ENCODE measurements at places on chromosomes 3 and 15.

- no peak for DNase-seq
These were observed 44.1 kb upstream of the ARL6 start for GRCh38 chr3:97720417-97720816.

DNA sequence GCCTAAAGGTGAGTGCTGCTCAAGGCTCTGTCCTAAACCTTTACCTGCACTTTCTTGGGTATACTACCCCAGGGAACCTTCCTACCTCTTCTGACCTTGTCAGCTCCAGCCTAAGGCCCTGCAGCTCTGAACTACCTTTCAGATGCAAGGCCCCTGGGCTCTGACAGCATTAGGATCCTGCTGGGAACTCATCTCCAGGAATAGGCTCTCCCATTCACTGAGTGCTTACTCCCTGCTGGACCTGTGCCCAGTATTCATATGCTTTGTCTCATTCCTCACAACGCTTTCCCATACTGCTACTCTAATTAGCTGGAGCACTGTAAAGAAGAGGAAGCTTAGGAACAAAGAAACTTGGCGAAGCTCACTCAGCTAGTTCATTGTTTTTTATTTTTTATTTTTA is 53.8 kb upstream of the RAB6B start:
- DNase-seq = peak; percentile 63

DNA sequence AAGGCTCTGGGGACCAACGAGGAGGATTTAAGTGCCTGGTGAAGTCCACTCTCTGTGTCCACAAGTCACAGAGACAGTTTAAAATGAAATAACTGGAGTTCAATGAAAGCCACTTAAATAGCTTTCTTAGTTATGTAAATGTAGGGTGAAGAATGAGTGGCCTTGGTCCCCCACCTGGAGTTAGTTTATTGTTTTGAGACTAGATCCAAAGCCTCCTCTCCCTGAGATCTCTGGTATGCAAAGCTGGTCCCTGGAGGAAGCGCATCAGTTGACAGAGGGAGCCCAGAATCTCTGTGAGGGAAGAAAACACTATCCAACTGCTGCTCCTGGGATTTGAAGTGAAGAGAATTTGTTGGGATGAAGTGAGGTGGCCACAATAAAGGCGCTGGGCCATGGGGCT is 40.5 kb downstream of the EXOG start:
- no peak for DNase-seq

DNA sequence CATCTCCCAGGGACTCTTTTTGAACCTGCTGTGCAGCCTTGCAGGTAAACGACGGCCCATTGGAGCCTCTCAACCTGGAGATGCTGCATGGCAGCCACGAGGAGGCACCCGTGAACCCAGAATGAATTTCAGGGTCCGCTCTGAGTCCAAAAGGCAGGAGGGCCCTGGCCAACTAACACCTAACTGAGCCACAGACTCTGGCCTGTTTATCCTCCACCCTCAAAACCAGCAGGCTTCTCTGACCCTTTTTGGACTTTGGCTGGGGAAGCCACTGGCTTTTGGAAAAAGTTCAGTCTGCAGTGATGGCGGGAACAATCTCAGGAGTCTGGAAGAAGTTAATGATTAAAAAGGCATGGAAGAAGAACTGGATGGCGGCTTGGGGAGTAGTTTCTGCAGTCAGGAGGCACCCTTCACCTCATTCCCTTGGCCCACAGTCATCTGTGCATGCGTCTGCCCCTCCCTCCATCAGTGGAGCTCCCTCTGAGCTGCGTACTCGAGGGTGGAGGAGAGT is 4.1 kb downstream of the PXYLP1 start:
- DNase-seq = no peak

DNA sequence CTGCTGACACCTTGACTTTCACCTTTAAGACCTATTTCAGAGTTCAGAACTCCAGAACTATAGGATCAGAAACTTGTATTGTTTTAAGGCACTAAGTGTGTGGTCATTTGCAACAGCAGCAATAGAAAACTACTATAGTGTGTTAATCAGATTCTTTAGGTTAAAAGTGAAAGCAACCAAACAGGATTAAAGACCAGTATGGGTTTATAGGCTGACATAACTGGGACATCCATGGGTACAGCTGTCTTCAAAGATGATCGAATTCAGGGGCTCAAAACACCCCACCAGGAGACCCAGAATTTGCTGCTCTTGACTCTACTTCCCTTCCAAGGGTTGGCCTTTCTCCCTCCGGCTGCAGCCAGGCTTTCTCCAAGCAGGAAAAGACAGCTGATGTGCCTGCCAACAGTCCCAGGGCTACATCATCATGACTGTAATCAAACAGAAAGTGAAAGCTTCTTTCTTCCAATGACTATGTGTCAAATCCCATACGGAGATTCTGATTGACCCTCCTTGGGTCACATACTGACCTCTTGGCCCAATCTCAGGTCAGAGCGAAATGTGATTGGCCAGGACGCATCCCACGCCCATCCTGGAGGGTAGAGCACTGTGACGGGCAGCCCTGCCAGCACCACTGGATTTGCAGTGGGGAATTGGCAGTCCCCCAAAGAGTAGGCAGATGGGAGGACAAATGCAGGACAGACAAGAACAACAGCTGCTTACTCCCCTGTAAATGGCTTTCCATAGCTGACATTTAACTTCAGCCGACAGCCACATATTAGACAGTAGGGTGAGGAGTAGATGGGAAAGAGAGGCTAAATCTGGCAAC is 51.4 kb upstream of the RNF7 start:
- peak; percentile 75 for DNase-seq

- no peak for DNase-seq
These were observed 63.7 kb downstream of the CHD2 start for GRCh38 chr15:92963794-92964193.

DNA sequence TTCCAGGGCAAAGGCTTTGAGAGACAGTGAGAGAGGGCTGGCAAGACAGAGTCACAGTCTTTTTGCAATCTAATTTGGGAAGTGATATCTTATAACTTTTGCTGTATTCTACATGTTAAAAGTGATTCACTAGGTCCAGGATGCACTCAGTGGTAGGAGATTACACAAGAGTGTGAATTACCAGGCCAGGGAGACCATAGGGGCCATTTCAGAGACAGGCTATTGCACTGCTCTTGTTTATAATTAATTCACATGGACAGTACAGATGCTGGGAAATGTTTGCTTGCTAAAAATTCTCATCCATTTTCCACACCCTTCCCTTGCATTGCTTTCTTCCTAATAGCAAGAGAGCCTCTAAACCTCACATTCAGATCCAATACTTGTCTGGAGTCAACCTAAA is 22.6 kb upstream of the POMGNT2 start:
- DNase-seq = no peak

GRCh38 chr3:132262305-132262704 is 54.9 kb upstream of the ACP3 start:
- DNase-seq = no peak

GRCh38 chr3:115169808-115170207 is 22.7 kb upstream of the ZBTB20 start:
- no peak for DNase-seq

- DNase-seq = no peak
These were observed 2.3 kb downstream of the SQOR start for GRCh38 chr15:45637141-45637540.

DNA sequence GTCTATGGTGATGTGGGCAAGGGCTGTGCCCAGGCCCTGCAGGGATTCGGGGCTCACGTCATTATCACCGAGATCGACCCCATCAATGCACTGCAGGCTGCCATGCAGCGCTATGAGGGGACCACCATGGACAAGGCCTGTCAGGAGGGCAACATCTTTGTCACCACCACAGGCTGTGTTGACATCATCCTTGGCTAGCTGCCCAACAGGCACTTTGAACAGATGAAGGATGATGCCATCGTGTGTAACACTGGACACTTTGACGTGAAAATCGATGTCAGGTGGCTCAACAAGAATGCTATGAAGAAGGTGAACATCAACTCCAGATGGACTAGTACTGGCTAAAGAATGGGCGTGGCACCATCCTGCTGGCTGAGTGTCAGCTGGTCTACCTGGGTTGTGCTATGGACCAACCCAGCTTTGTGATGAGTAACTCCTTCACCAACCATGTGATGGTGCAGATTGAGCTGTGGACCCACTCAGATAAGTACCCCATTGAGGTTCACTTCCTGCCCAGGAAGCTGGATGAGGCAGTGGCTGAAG is 6.1 kb upstream of the USP8 start:
- DNase-seq = no peak

DNA sequence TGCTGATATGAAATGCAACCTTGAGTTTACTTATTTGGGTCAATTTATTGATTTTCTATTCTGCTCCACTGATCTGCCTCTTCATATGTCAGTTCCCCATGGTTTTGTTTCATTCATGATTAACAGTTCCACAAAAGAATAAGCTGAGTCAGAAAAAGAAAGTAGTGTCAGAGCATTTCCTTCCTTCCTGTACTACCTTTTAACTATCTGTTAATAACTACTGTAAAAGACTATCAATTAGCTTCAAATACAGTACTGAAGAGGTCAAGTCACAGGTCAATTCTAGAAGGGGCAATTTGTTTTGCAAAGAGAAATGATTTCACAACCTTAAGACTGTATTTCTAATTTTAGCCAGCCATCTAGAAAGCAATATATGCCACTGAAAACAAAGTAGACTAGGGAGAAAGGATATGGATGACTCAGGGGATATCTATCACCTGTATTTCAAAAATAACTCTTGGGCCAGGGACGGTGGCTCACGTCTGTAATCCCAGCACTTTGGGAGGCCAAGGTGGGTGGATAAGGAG is 129.5 kb downstream of the TFDP2 start:
- DNase-seq = peak; percentile 20

DNA sequence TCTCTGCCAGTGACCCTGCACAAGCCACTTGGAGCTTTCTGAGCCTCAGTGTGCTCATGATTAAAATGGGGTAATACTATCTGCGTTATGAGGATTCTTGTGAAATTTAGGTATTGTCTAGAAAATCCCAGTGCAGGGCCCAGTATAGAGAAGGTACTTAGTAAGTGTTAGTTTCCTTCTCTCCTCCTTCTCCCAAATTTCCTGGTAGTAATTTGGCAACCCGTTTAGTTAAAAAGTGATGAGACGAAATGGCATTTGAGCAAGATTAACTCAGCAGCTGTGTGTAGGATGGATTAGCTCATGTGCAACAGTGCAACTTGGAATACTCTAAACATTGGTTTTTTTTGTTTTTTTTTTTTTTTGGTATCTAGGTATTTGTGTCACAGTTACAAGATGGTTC is 84.6 kb downstream of the SLCO3A1 start:
- no peak for DNase-seq

- DNase-seq = peak; percentile 32
These were observed 306.5 kb downstream of the RPLP1 start for GRCh38 chr15:69758810-69759790.

DNA sequence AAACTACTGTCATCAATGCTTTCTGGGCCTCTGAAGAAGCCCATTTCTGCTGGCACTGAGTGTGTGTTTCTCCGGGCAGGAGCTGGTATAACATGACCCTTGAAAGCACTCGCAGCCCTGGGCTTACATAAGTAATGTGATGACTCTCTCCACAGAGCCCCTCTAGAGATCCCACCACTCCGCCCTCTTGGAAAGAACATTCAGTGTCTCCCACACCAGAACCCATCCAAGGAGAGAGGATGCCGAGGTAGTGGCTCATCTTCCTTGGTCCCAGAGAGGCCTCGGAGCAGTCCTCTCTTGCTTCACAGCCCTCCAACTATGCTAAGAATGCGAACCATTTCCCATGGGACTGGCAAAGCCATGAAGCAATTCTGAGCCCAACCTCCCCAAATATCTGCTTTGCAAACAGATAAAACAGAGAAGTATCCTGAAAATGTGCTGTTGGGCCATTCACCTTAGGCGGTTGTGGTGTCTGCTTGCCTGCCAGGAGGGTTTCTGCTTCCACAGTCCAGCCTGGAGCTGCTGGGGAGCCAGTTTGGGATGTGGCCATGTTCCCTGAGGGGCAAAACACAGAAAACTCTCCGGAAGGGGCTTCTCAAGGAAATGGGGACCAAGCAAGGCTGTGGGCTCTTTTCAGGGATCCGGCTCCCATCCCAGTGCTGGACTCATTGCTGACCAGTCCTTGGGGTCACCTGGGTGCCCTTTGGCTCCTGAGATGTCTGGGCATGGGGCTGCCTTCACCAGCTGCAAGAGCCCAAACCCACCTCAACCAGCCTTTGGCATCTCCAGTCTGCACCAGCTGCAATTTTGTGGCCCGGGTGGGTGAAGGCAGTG is 47.3 kb downstream of the AMOTL2 start:
- peak; percentile 80 for DNase-seq

GRCh38 chr15:57596978-57597377 is 5.3 kb downstream of the MYZAP start:
- DNase-seq = no peak

GRCh38 chr15:78800189-78800588 is 11.1 kb downstream of the ADAMTS7 start:
- no peak for DNase-seq

GRCh38 chr3:193872265-193872753 is 263.6 kb upstream of the HES1 start:
- DNase-seq = peak; percentile 25

- no peak for DNase-seq
These were observed 13.8 kb downstream of the THBS1 start for GRCh38 chr15:39594446-39595337.

- no peak for DNase-seq
These were observed 26.2 kb downstream of the RTP3 start for GRCh38 chr3:46524008-46524407.

- DNase-seq = no peak
These were observed 4.9 kb downstream of the TMED3 start for GRCh38 chr15:79315623-79316328.

- DNase-seq = no peak
These were observed 67.7 kb downstream of the KLHL25 start for GRCh38 chr15:85727068-85727467.

GRCh38 chr3:64247991-64248646 is 22.9 kb upstream of the PRICKLE2 start:
- no peak for DNase-seq

- no peak for DNase-seq
These were observed 6.3 kb downstream of the ZNF774 start for GRCh38 chr15:90358124-90359033.

- DNase-seq = no peak
These were observed 71.0 kb downstream of the OXNAD1 start for GRCh38 chr3:16335772-16336645.

DNA sequence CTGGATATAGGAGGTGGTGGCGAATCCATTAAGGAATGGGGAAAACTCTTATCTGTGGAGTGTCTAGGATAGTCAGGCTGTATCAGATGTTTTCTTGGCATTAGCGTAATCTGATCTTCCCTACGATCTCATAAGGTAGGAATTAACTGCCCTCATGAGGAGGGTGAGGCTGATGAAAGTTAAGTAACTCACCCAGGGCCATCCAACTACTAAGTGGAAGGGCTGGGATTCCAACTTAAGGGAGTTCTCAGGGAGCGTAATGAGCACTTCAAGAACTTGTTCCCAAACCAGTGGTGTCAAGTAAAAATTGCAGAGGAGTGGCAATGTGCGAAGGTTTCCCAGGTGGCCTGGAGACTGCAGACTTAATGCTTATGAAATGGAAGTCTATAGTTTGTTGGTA is 55.9 kb upstream of the OSBPL11 start:
- no peak for DNase-seq

Measured in kidney capillary endothelial cell (primary cell).